ENCODE measurements at places on chromosomes 13 and 19.

DNA sequence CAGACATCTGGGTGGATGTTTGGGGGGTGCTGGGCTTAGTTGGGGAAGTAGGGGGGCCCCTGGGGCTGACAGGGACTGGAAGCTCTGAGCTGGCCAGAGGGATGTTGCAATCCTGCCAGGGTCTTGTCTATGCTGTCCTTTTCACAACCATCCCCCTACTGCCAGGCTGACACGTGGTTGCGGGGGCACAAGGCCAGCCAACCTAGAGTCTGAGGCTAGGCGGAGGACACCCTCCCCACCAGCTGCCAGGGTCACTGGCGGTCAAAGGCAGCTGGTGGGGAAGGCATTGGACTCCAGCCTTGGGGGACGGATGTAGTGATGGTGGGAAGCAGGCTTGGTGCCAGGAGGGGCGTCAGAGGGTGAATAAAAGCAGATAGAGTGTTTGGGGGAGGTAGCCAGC, 1.6 kb upstream of the APOC1 start:
- no peak for DNase-seq

DNA sequence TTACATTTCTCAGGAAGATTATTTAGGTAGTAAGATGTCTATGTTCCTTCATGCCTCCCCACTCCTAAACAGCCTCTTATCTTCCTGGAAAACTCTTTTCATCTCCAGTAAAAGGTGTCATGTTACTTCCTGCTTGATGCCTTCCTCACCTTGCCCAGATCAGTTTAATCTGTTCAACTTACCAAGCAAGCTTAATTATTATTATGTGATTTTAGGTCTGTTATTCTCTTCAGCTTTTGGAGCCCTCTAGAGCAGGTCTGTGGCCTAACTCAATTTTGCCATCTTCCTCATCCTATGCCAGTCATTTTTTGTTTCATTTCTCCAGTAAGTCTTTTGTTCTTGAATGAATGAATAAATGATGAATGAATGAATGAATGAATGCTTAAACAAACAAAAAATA, 528.4 kb downstream of the DCT start:
- DNase-seq, result peak; percentile 31

DNA sequence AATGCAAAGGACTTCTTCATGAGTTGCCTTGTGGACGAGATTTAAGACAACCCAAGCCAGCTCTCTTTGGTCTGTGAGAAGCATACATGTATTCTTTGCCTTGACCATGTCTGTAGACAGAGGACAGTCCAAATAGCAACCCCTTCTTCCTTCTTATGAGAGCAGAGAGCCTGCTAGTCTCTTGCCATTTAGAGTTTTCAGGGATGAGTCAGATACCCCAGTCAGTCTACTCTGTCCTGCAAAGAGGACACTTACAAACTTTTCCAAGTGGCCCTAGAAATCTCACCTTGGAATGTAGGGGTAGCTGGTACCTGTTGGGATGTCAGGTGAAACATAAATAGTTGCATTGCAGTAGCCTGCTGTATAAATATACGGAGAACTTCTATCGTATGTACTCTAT, 36.7 kb downstream of the DNAJC3 start:
- no peak for DNase-seq

GRCh38 chr19:31938675-31939074, 406.7 kb upstream of the ZNF507 start:
- no peak for DNase-seq

DNA sequence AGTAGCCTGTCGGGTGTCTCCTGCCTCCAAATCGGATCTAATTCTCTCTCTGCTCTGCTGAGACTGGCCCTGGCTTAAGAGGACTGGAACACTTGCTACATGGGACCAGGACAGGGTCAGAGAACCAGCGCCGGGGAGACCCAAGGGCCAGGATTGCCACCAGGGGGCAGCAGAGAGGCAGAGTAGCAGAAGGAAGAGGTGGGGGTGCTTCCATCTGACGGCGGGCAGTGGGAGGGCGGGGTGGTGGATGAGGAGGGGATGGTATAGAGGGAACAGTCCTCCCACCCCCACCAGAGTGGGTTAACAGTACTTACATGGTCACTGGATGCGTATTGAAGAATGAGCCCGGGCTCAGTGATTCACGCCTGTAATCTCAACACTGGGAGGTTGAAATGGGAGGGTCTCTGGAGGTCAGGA, 11.9 kb downstream of the SELENOW start:
- peak; percentile 40 for DNase-seq

All from NCI-H1092 treated with DMSO at 0.1 percent for 48 hours (cell line).